NCI-H187 (cell line): ENCODE measurements at places on chromosomes 6 and 20.

GRCh38 chr6:88211446-88211845 is 45.3 kb upstream of the CNR1 start:
- no peak for DNase-seq

DNA sequence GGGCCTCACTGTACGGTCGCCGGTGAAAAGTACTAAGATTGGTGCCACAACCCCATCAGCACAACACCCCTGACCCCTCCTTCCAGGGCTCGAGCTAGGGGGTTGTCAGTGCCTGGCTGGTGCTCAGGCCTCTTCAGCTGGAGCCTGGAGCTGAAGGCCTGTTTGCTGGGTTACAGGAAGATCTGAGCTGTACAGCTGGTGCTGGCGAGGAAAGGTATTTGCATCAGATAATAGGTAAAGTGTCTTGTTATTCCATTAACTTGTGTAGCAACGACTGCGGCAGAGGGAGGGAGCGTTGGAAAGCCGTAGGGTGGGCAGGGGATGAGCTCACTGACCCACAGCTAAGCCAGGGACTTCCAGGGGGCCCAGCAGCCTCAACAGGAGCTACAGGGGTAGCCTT is 15.8 kb upstream of the SIRPA start:
- DNase-seq, result no peak

DNA sequence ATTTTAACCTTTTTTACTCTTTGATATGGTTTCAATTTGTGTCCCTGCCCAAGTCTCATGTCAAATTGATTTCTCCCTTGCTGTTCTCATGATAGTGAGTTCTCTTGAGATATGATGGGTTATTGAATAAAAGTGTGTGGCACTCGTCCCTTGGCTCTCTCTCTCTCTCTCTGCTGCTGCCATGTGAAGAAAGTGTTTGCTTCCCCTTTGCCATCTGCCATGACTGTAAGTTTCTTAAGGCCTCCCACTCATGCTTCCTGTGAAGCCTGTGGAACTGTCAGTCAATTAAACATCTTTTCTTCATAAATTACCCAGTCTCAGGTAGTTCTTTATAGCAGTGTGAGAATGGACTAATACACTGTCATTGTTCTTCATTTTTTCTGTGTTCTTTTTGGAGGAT is 48.5 kb downstream of the LIN28B start:
- no peak for DNase-seq

GRCh38 chr6:34031625-34032383 is 114.1 kb downstream of the GRM4 start:
- no peak for DNase-seq

DNA sequence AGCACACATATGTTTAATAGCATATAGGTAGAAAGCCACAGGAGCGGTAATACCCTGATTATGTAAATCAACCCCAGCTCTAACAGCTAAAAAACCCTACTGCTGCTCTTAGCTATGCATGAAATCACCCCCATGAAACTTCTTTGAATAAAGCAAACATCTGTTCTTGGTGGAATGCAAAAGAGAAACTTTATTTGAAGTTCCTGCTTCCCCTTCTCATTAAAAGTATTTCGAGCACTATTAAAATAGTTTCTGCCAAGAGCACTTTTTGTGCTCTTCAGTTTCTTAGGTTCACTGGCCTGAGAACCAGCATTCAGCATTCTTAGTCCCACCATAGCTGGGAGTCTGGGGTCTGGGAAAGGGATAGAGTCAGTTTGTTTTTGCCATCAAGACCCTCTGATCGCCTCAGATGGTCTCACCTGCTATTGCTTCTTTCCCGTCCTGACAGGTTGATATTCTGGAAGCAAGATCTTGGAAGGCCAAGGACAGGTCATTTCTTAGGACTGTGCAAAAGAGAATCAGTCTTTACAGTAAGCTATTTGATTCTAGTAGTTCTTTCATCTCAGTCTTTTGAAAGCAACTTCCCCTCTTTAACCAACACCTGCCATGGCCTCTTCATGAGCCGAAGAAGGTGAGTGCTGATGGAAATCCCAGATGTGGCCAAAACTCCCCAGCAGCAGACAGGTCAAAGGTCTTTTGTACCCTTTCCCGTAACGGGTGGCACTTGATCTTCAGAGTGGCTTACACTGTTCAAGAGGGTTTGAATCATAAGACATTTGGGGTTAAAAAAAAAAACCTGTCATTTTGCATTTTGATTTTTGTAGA is 76.5 kb upstream of the TMEM170B start:
- DNase-seq, result no peak

- DNase-seq, result no peak
These were observed 15.9 kb downstream of the MAP1LC3A start for GRCh38 chr20:34574426-34574825.

GRCh38 chr20:34993941-34994508 is 38.4 kb downstream of the MYH7B start:
- no peak for DNase-seq

- no peak for DNase-seq
These were observed 4.1 kb upstream of the SLC2A10 start for GRCh38 chr20:46705378-46705729.

DNA sequence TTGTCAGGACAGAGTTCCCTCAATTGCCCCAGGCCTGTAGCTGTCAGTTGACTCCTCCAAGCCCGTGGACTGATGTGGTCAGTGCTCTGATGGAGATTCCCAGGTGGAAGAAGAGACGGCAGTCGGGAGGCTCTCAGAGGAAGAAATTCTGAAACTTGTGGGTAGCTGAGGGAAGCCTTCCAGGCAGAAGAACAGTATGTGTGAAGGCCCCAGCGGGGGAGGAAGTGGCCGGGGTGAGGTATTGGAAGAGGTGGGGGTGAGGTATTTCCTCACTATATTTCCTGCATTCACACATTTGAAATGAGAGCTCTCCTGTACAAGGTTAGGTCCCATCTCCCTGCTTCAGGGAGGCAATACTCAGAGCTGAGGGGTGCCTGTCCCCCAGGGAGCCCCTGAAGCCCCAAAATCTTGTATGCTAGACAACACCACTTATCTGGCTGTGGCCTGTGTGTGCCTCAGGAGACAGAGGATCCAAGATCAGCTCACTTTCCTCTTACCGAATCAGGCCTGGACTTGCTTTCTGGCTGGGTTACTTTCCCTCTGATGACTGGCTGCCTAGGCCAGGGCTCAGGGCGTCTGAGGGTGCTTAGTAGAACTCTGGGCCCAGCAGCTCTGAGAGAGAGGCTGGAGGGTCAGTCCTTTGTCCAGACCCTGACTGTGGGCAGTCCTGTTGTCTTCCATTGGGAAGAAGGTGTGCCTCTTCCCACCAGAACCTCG is 49.3 kb upstream of the MYL9 start:
- DNase-seq, result no peak

- DNase-seq, result no peak
These were observed 17.0 kb upstream of the MEP1A start for GRCh38 chr6:46776070-46776712.

- DNase-seq, result no peak
These were observed 90.0 kb upstream of the AKAP12 start for GRCh38 chr6:151149793-151150192.

GRCh38 chr6:168528474-168529095 is 87.6 kb downstream of the SMOC2 start:
- no peak for DNase-seq

DNA sequence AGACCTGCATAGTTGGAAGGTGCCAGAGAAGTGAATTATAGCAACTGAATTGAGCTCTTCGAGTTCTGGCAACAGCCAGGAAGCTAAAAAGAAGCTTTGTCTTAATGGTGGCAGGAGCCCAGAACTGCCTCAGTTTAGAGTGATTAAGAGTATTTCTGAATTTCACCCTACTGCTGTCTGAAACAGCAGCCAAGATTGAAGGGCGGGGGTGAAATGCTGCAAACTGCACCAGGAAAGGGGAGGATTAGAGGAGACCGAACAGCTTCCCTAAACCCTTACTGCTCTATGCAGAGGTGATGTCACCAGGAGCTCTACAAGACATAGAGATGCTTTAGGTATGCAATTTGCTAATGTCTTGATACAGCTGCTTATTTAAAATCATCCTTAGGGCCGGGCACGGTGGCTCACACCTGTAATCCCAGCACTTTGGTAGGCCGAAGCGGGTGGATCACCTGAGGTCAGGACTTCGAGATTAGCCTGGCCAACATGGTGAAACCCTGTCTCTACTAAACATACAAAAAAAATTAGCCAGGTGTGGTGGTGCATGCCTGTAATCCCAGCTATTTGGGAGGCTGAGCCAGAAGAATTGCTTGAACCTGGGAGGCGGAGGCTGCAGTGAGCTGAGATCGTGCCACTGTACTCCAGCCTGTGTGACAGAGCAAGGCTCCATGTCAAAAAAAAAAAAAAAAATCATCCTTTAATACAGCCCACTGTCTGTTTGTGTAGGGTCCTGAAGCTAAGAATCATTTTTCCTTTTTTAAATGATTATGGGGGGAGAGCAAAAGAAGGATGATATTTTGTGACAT is 91.7 kb upstream of the IYD start:
- DNase-seq, result no peak

DNA sequence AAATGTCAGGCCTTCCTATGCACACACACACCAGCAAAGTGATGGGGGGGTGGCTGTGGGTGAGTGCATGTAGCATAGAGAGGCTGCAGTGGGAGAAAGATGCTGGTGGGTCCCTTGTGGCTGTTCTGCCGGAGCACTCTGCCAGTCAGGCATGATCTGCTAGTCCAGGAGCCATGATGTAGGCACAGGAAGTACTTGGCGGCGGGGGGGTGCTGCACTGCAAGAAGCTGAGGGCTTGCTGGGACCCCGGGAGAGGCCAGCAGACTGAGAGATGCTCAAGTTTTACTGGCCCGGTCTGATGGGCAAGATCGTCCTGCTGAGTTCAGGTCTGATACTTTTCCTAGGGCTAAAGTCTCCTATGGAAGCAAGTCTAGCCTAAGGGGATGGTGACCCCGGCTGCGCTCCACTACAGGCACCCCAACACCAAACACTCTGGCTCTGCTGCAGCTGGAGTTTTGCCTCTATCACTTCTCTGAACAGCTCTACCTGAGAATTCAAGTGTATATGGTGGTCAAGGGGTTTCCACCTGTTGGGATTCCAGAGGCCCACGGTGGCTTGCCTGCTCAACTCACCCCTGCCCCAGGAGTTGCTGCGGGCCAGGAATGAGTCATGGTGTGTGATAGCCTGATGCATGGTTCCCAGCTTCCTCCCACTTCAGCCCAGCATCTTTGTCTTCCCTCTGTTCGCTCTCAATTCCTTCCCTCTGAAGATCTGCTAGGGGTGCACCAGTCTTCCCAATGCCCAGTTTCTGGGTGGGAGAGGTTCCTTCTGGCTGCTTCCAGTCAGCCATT is 971.8 kb upstream of the ADGRB3 start:
- DNase-seq, result no peak

DNA sequence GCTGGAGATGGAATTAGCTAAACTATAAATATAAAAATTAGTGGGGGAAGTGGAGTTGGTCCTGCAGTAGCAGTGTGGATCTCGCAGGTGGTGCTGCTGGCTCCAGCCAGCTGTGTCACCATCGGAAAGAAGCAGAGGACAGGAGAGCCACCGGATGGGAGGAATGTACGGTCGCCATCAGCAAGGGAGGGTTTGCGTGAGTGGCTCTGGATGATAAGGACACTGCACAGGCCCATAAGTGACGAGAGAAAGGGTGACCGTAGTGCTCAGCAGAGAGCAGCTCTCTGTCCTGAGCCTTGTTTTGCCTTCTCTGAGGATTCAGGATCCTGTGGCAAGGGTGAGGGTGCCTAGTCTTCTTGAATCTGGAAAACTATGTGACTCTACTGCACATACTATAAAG is 378.7 kb downstream of the ZFAND3 start:
- no peak for DNase-seq

DNA sequence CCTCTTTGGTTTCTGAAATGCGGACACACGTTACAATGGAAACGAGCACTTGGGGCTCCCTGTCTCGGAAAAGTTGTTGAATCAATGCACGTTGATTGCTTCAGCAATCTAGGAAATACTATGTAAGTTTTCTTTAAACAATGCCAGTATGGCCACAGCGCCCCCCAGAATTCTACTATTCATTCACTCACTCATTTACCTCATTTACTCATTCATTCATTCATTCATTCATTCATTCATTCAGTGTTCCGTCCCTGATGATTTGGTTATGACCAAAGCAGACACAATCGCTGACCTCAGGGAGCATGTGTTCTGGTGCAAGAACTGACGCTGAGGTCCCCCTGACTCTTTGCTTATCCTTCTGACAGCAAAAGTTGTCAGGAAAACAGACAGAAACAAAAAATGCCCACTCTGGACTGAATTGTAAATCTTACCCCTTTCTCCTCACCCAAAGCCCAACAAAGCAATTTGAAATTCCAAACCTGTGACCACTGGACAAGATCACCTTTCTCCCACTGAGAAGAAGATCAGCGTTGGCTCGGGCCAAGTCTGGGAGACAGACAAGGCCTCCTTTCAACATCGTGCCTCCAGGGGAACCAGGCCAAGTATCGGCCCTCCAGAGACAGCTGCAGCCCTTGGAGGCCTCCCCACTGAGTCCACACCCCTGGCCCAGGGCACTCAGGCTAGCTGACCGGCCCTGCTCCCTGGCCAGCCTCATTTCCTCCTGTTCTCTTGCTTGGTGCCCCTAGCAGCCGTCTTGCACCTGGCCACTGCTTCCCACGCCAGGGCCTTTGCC is 15.0 kb upstream of the PMEPA1 start:
- DNase-seq, result no peak

DNA sequence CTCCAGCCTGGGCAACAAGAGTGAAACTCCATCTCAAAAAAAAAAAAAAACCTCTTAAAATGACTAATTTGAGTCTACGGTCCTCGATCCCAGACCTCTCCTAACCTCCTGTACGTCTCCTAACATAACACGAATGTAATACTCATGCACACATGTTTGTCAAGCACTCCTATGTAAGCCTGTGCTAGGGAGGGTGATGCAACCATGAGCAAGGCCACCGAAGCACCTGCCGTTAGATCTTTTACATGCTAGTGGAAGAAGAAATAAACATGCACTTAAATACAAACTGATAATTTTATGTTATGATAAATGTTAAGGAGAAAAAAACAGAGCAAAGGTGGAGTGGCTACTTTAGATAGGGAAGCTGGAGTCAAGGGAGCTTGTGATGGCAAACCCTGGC is 72.3 kb upstream of the BEND3 start:
- DNase-seq, result no peak

- DNase-seq, result no peak
These were observed 622 bp downstream of the MRGBP start for GRCh38 chr20:62796699-62797491.

DNA sequence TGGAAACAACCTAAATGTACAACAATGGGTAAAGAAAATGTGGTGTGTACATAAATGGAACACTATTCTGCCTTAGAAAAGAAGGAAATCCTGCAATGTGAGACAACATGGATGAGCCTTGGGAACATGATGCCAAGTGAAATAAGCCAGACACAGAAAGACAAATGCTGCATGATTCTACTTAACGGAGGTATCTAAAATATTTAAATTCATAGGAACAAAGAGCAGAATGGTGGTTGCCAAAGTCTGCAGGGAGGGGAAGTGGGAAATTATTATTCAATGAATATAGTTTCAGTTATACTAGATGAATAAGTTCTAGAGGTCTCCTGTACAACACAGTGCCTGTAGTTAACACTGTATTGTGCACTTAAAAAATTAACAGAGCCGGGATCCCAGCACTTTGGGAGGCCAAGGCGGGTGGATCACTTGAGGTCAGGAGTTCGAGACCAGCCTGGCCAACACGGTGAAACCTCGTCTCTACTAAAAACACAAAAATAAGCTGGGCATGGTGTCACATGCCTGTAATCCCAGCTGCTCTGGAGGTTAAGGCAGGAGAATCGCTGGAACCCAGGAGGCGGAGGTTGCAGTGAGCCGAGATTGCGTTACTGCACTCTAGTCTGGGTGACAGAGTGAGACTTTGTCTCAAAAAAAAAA is 71.4 kb upstream of the SNX9 start:
- DNase-seq, result no peak

- no peak for DNase-seq
These were observed 178.8 kb upstream of the PRDM1 start for GRCh38 chr6:105907301-105907700.
